ENCODE measurements at places on chromosomes 4 and X.
A peak's percentile ranks its signal among the peaks of the same experiment; 100 is the strongest.

GRCh38 chr4:79563219-79563618 is 155.2 kb upstream of the GK2 start:
- DNase-seq: no peak

GRCh38 chr4:22515888-22516541 is at the start of gene ADGRA3:
Gene ADGRA3 (minus strand): TSS chr4:22516066. CDS start chr4:22515784, 282 bp downstream.
- DNase-seq: peak; percentile 68

GRCh38 chr4:55571806-55572205 is 20.2 kb downstream of the PDCL2 start:
- DNase-seq: no peak

- DNase-seq: no peak
Observed at GRCh38 chr4:149322203-149322602, 493.4 kb downstream of the IQCM start.

DNA sequence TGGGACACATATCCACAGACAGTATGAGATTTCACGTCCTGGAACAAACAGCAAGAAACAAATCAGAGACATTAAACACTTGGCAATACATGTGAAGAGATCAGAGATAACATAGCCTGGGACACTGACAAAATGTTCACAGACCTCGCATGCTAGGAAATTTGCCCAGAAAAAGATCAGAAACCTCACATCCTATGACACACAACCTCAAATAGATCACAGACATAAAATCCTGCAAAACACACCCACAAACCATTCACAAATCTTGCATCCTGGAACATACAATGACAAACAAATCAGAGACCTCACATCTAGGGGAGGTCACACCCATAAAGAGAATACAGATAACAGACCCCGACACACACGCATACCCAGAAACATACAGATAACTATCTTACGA is 18.0 kb downstream of the SUV39H1 start:
- DNase-seq: no peak

DNA sequence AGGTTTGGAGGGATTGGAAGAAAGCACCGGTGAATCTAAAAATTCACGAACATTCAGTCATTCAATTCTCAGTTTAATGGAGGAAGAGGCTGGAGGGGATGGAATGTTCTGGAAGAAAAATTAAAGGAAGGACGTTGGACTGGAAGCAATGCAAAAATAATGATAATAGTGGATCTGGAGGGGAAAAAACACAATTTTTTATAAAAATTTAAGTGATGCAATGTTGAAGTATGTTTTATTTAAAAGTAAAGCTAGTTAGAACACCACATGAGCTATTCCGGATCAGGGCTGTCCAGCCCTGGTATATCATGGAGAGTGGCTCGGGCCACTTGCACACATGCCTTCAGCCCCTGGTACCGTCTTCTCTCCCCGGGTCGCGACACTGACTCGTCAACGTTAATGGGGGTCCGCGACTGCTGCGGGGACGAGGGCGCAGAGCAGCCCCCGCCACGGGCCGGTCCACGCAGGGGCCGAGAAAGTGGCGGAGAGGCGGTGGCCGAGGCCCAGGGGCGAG is 204.6 kb downstream of the TENM3 start:
- no peak for DNase-seq

GRCh38 chr4:135325264-135325663 is 1123.7 kb upstream of the PABPC4L start:
- DNase-seq: no peak

DNA sequence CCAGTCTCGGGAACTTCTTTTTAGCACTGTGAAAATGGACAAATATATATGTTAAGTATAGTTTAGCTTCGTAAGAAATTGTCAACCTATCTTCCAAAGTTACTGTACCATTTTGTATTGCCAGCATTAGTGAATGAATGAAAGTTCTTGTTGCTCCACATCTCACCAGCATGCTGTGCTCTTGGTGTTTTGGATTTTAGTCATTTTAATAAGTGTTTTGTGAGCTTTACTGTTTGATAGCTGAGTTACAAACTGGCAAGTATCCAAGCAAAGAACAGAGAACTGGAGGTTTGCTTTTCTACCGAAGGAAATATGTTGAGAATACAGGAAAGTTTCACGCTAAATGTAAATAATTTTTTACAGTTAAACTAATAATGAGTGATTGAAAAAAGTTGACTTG is 33.0 kb downstream of the SNCA start:
- DNase-seq: no peak

DNA sequence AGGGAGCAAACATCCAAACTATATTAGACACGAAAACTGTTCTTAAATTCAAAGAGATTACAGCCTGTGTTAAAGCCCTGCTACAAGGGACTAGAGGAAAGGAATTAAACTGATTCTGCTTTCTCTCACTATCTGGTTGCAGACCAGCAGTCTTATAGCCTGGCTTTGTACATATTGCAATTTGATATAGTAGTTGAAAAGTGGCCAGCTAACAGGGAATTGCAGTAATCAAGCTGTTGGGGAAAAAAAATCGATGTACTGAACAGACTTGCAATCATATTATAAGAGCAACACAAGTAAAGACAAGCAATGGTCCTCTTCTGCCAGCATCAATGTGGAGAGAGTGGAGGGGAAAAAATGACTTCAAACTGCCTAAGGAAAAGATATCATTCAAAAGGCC is 364.4 kb upstream of the EPHA5 start:
- no peak for DNase-seq

GRCh38 chr4:31748382-31748781 is 1028.2 kb downstream of the PCDH7 start:
- no peak for DNase-seq

GRCh38 chrX:123899701-123900100 is 39.8 kb downstream of the XIAP start:
- DNase-seq: no peak

GRCh38 chr4:2080429-2081300 is 21.5 kb downstream of the NAT8L start:
- DNase-seq: no peak

GRCh38 chr4:112377171-112377570 is 80.0 kb downstream of the ALPK1 start:
- DNase-seq: no peak

GRCh38 chr4:108146819-108147218 is 21.9 kb downstream of the LEF1 start:
- DNase-seq: no peak

DNA sequence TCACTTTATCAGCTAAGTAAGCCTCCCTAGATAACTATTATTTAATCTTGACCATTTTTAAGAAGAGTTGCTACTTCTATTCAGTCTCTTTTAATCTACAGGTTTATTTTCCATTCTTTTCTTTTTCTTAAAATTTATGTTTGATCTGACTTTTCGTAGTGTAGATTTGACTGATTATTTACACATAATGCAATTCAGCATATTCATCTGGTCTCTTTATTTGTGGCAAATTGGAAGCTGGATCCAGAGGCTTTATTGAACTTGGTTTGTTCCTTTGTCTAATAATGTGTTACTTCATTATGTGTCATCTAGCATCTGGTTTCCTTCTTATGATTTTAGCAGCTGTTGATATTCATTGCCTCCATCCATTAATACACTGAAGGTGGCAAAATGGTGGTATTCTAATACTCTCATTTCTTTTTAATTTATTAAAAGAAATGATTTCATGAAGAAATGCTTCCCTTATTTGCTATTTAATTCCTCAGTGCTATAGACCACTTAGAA is 113.0 kb downstream of the FBXW7 start:
- no peak for DNase-seq

- peak; percentile 65 for DNase-seq
Observed at GRCh38 chrX:104660092-104660491, 94.1 kb downstream of the IL1RAPL2 start.

GRCh38 chr4:14888790-14889572 is 113.3 kb upstream of the CPEB2 start:
- peak; percentile 20 for DNase-seq

- DNase-seq: no peak
Observed at GRCh38 chr4:22031423-22031822, 82.9 kb upstream of the KCNIP4 start.

- DNase-seq: no peak
Observed at GRCh38 chr4:74044677-74045076, 6.2 kb upstream of the CXCL3 start.

DNA sequence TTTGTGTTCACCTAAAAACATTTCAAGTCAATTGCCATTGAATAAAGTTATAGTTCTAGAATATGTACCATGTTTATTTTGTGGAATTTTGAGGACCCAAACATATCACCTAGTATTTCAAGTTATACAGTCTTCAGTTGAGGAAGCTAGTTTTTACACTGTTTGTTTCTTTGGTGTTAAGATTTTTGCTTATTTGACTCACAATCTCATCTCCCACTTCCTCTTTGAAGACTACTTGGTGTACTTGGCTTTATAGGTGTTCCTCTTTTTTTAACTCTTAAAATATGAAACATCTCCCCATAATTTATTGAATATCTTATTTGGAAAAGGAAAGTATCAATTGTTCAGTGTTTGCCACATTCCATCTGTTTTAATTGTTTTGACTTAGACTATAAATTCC is 675.4 kb downstream of the RAPGEF2 start:
- no peak for DNase-seq

- no peak for DNase-seq
Observed at GRCh38 chr4:70895405-70895804, 6.8 kb upstream of the MOB1B start.

DNA sequence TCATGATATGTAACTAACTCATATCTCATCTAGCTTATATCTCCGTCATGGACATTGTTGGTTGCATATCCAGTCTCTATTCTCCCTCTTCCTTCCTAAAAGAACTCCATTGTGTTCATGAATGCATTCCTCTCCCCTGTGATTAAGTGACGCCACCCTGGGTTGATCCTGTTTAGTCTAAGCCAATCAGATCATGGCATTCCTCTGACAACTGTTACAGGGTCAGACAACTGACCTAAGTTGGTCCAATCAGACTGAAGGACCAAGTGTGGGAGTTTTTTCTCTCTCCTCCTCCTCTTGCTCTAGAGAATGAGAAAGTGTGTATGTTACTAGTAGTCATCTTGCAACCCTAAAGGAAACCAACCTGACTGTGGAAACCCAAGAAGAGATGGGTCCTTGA is 3.6 kb downstream of the APOO start:
- DNase-seq: no peak

DNA sequence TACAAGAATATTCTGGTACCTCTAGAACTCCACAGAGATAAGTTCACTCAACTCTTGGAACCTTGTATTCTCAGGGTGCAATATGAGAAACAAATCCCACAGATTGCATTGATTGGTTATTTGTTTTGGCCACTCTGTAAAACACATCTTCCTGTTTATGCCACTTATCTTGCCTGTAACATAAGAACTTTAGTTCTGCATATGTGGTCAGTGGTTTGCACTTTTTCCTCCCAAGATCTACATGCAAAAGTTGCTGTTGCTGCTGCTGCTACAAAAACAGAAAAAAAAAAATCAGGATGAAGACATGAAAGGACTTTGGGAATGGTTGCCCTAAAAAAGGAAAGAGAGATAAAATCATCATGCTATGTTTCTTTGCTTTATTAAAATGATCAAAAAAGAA is 9.6 kb downstream of the ODAPH start:
- DNase-seq: no peak

- peak; percentile 46 for DNase-seq
Observed at GRCh38 chr4:168509786-168510185, 12.9 kb downstream of the PALLD start.

- no peak for DNase-seq
Observed at GRCh38 chr4:8205241-8205707, 6.2 kb downstream of the SH3TC1 start.

DNA sequence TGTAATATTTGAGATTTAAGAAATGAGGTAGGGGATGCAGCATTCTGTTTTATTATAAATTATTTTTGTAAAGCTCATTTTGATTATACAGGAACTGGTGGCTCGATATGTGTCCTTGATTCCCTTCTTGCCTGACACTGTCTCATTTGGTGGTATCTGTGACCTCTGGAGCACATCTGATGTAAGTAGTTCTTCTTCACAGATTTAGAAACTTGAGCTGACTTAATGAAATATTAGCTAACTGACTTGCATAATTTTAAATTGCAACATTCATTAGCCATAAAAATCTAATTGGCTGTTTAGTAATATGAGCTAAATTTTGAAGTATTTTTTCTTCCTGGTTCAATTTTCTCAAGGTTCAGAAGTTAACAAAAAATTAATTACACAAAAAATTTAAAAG is 69.1 kb downstream of the FBXL5 start:
- no peak for DNase-seq

GRCh38 chr4:183177001-183177400 is 77.9 kb downstream of the WWC2 start:
- no peak for DNase-seq

GRCh38 chrX:16076834-16077233 is 46.5 kb upstream of the GRPR start:
- no peak for DNase-seq

GRCh38 chr4:80732010-80732409 is 298.5 kb upstream of the BMP3 start:
- DNase-seq: peak; percentile 63

DNA sequence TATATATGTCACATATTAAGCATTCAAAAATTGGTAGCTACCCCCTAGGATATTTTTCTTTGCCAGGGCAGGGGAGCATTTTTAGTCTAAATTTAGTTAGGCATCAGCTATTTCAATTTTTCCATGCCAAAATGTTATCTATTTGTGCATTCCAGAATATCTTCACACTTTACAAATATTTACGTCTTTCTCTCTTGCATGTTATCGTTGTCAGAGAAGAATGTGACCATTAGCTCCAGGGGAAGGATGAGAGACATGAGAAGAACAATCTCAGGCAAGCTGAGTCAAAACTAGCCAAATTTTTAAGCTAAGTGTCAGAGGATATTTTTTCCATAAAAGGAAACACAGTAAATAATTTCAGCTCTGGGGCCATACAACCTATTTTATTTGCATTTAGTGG is 885.0 kb upstream of the EPHA5 start:
- DNase-seq: no peak

Data from PC-9 (cell line).